Iris pigment epithelial cell (primary cell): ENCODE measurements at places on chromosomes 4 and X.

- DNase-seq: no peak
Measured at GRCh38 chr4:8310306-8310705, 40.8 kb downstream of the HTRA3 start.

DNA sequence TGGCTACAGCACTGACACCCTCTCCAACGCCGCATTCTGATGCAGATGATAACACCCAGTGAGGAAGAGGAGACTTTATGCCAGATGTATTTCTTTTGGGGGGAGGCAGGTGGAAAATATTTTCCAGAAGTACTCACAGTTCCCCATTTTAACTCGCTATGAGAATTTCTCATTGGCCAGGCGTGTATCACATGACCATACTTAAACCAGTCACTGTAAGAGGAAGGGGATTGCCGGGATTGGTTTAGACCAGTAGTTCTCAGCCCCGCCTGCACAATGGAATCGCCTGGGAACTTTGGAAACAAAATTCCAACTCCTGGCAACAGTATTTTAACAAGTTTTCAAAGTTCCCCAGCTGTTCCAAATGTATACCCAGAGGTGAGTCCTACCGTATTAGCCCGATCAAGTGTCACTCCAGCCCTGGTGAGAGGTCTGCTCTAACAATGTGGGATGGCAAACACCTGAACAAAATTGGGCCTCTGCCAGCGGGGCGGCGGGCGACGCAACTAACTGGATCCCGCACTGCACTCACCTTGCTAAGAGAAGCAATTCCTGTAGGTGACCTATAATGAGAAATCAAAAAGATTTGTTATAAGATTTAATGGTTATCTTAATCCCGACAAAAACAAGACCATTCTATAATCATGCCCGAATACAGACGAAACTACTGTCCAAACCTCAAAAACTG lies 2.9 kb upstream of the MSL3 start:
- DNase-seq: no peak

- DNase-seq: no peak
Measured at GRCh38 chr4:18611026-18611425, 589.5 kb upstream of the LCORL start.

GRCh38 chr4:118843237-118843636 lies 7.3 kb upstream of the SEC24D start:
- no peak for DNase-seq

DNA sequence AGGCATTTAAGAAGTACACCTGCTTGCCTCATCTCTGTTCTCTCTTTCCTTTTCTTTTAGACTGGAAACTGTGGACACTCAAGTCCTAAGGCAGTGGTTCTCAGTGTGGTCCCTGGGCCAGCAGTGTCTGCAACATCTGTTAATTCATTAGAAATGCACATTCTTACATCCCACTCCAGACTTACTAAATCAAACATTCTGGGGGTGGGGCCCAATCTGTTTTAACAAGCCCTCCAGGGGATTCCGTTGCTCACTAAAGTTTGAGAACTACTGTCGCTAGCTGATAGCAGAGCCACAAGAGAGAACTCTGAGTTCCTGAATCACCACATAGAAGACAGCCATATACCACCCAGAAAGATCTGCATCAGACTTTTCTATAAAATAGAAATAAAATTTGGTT lies 430.6 kb downstream of the BCOR start:
- DNase-seq: no peak

DNA sequence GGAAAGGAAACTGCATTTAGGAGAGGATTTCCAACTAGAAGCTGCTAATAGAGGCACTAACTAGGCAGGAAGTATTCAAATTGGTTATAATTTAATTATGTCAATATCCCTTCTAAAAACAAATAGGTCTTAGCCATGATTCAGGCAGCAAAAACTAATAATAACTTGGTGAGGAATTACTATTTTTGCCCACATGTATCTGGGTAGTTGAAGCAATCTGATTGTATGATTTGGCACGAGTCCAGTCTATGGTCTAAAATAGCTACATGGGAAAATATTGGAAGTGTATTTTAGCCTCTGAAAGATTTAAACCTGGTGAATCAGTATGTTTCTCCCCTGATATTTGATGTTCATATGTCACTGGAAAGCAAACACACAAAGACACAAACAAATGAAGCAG lies 62.2 kb downstream of the MFAP3L start:
- no peak for DNase-seq

DNA sequence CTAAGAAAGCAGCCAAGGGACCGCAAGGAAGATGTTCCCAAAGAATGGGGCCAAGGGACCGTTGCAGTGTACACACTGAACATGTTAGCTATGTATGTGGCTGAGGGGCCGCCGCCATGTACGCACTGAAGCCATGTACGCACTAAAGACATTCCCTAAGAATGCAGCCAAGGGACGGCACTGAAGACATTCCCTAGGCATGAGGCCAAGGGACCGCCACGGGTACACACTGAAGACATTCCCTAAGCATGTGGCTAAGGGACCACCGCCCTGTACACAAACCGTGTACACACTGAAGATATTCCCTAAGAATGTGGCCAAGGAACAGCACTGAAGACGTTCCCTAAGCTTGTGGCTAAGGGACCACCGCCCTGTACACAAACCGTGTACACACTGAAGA lies 54.0 kb downstream of the DHRSX start:
- DNase-seq: no peak

GRCh38 chrX:100994352-100995281 lies 25.1 kb downstream of the ARL13A start:
- DNase-seq: peak; percentile 75

DNA sequence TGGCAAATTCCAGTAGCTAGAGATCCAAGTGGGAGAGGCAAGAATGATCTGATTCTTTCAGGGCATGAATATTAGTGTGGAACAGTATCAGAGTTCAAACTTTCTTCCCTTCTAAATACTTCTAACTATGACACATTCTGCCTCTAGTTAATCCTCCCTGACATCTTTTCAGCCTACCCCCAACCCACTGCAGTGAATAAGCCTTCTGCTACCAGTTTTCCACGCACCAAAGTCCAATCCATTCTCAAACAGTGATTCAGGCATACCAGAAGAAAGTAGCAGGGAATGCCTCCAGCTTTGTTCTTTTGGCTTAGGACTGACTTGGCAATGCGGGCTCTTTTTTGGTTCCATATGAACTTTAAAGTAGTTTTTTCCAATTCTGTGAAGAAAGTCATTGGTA lies 155.4 kb upstream of the FTHL17 start:
- peak; percentile 72 for DNase-seq

GRCh38 chr4:142292231-142292630 lies 553.9 kb downstream of the INPP4B start:
- no peak for DNase-seq

GRCh38 chr4:126361287-126361686 lies 1046.5 kb downstream of the FAT4 start:
- DNase-seq: no peak

- peak; percentile 41 for DNase-seq
Measured at GRCh38 chr4:111434586-111434985, 710.7 kb upstream of the FAM241A start.

GRCh38 chr4:148227147-148227546 lies 215.1 kb downstream of the NR3C2 start:
- no peak for DNase-seq

DNA sequence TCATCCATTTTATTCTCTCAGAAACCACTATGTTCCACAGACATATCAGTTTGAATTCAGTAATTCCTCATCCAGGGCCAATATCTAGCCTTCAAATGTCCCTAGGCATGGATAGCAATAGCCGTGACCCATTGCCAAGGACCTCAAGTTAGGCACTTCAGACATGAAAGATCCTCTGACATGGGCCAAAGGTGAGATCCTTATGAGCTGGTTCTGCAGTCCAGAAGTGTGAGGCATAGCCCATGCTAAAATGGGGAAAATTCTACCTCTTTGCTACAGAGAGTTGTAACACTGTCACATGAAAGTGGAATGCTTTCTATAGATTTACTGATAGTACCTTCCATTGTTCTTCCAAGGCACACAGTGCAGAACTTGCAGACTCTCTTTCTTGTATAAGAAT lies 349.7 kb upstream of the GALNT7 start:
- no peak for DNase-seq

- no peak for DNase-seq
Measured at GRCh38 chr4:126678618-126679017, 954.1 kb upstream of the INTU start.

DNA sequence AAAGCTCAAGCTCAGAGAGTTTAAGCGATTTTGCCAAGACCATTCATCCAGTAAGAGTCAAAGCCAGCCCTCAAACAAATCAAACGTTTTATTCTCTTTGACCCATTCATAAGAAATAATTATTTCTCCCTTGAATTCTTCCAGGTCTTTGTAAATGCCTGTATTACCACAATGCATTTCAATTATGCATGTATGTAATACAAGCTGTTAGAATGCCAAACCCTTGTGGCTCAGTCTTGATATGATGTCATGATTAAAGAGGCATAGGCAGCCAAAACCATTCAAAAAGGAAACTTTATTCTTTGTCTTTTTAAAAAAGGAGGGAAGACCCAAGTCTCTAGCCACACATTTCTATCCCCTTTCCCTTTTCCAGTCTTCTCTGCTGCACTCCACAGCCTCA lies 56.5 kb upstream of the PGM2 start:
- peak; percentile 79 for DNase-seq

GRCh38 chrX:69083361-69083760 lies 81.9 kb downstream of the PJA1 start:
- no peak for DNase-seq

GRCh38 chr4:4853371-4853823 lies 6.1 kb upstream of the MSX1 start:
- DNase-seq: no peak

- DNase-seq: no peak
Measured at GRCh38 chr4:169048868-169049414, 38.9 kb upstream of the CBR4 start.

DNA sequence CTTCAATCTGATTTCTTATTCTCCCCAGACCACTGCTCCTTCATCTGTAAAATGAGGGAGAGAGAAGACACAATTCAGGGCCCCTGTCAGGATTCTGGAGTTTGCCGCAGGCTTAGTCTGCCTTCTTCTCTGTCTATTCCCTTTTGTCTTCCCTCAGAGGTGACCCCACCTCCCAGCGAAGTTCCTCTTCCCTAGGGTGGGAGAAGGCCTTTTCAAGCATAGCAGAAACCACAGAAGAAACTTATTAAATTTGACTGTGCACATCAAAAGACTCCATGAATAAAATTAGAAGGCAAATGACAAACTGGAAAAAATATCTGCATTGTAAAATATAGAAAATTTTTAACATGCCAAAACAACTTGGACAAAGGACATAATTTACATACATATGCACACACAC lies 148.8 kb downstream of the HNRNPD start:
- DNase-seq: no peak

GRCh38 chr4:164467493-164467892 lies 286.4 kb upstream of the SMIM31 start:
- DNase-seq: no peak

GRCh38 chr4:184906480-184907097 lies 80.8 kb upstream of the ACSL1 start:
- DNase-seq: no peak

DNA sequence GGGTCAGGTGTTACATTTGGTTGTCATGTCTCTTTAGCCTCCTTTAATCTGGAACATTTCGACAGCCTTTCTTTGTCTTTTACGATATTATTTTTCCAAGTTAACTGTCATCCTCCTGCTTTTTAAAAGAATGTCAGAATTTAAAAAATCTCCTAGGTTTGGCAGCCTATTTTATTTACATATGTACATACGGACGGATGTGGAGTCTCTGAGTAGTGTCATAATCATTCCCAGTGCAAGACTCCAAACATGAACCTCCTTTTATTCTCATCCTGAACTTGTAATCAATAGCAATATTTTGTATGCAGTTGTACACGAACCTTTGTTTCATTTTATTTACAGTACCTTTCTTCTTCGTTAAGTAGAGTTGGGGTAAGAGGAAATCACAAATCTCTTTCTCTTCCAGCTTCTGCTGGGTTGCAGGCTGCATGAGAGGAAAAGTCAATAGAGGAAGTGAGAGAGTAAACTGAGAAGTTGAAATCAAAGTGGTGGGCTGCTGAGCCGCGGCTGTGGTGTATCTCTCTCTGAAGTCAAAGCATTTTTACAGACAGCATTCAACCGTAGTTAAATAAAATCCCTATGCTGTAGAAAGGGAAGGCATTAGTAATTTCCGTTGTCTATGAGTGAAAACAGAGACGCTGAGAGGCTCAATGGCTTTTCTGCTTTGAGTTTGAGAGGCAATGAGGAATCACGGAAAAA lies 53.9 kb upstream of the RPS6KA3 start:
- no peak for DNase-seq

- no peak for DNase-seq
Measured at GRCh38 chr4:114495471-114495928, 103.1 kb upstream of the UGT8 start.

DNA sequence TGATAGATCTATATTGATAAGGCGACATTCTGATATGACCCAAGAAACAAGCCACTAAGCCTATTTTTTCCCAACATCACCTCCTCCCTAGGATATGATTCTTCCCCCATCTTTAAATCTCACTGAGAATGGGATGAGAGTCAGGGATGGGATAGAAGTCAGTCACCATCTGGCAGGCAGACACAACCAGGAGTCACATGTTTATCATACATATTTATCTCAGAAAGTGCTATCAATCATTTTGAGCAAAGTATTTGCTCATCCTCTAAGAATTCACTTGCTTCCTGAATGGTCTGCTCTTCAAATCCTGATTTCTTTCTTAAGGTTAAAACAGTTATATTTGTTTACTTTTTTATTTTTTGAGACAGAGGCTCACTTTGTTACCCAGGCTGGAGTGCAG lies 20.3 kb downstream of the DNAAF6 start:
- DNase-seq: no peak

- no peak for DNase-seq
Measured at GRCh38 chr4:177718514-177718913, 276.3 kb upstream of the AGA start.

DNA sequence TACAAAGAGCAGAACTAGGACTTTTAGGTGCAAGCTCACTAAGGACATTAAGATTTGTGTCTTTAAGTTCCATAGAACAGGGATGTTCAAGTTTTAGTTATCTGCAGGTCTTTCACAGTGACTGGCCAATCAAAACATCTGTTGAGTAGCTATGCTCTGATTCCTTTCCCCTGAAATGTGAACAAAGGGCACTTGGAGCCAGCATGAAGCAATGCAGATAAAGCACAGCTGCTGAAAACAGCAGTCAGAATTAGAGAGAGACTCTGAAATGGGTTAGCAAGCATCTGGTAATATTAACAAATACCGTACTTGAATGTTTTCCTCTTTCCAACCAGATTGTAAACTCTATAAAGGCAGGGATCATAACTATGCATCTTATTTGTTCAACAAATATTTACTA lies 276.9 kb downstream of the RAB28 start:
- no peak for DNase-seq

DNA sequence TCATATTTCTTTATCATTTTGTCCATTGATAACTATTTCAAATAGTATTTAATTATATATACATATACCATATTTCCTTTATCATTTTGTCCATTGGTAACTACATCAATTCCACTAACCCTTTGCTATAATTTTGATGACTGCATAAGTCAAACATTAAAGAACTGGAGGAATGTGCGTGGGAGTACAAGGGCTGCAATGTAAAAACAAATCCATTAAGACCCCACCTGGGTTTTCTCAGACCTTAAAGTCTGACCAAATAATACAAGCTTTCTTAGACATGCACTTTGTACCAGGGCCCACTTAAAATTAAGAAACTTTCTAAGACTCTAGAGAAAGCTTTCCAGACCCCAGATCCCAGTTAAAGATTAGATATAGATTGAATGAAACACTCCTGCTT lies 1622.4 kb upstream of the PCDH10 start:
- DNase-seq: peak; percentile 9
